ENCODE measurements at places on chromosomes 6 and 20.

DNA sequence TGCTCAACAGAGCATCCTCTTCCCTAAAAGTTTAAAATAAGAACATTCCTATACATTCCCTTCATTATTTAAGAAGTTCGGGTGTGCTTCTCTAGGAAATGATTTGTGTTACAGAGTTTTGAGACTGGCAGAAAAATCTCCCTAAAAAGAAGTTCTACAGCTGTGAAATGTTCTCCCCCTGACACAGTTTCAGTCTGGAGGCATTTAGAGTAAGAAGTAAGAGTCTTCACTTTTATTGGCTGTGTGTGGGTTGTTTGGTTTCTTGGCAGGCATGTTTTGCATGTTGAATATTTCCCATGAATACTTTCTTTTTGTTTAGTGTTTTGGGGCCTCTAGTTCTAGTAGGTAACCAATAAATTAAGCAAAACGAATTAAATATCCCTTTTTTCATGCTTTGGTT is 195.9 kb downstream of the TENT5A start:
- DNase-seq, result no peak

DNA sequence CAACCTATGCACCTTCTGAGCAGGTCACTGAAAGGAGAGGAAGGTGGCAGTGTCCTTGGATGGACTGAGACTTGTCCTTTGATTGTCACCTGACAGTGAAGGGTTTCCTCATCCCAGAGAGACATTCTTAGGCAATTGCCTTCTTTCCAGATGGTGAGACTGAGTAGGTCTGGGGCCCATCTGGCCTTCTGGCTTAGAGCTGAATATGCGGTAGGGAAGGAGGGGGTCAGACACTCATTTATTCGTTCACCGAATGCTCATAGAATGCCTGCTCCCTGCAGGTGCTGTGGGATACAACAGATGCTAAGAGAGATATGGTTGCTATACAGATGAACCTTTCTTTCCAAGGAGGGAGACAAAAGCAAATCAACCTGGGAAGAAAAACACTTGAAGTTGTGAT is 76.8 kb downstream of the BMP6 start:
- DNase-seq, result no peak

GRCh38 chr20:7151676-7152470 is 384.4 kb downstream of the BMP2 start:
- no peak for DNase-seq

DNA sequence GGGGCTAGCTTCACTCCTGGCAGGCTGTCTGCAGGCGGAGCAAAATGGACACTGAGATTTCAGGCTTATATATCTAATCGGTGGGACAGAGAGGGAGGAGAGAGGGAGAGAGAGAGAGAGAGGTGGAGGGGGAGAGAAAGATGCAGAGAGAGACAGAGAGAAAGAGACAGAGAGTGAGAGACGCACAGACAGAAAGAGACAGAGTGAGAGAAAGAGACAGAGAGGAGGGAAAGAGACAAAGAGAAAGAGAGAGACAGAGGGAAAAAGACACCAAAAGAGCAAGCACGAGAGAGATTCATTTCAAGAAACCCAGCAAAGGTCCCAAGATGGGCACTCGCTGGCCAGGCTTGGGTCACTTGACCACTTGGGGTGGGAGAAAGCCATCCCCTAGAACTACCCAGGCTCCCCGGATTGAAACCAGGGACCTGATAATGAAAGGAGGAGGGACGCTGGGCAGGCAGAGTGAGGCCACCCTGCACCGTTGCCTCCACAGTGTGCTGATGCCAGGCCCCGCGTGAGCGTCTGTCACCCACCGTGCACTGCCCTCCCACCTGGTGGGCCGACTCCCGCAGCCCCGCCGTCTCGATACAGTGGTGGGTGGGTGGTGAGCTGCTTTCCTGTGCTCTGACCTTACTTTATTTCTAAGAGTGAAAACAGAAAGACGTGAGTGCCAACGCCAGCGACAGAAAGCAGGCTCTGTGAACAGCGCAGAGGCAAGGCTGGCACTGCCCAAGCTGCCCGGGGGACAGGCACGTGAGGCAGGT is 67.9 kb upstream of the SLCO4A1 start:
- DNase-seq, result no peak

Data from hematopoietic multipotent progenitor cell treated with erythropoietin and hydrocortisone succinate and interleukin-3 and kit ligand, for 8 days (in vitro differentiated cells).